A172 (cell line): ENCODE measurements at places on chromosomes 7 and 10.

- DNase-seq = no peak
These were observed 87.4 kb upstream of the ZMIZ1 start for GRCh38 chr10:78981257-78981969.

- no peak for DNase-seq
These were observed 92.2 kb upstream of the PPIF start for GRCh38 chr10:79255007-79255507.

- no peak for DNase-seq
These were observed 29.3 kb downstream of the KCNMA1 start for GRCh38 chr10:77608281-77608680.

- peak; percentile 79 for DNase-seq
These were observed 52.7 kb downstream of the RBM17 start for GRCh38 chr10:6141296-6142151.

DNA sequence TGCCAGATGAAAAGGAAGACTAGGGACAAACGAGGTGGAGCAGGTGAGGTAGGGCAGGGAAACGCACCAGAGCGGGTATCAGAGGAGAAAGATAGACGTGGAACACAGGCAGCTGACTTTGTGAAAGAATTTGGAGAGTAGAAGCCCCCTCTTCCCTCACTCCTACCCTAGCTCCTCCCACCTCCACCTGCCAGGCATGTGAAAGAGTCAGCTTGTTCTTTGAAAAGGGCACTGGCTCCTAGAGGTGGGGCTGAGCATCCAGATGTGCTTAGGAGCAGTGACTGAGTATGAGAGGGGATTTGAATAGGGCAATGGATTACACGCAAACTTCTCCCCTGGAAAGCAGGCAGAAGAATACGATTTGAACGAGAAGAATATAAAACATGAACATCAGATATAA is 174.2 kb upstream of the INHBA start:
- DNase-seq = no peak

GRCh38 chr7:68078157-68078710 is 1081.6 kb downstream of the TYW1 start:
- no peak for DNase-seq

GRCh38 chr10:7519351-7519750 is 108.5 kb upstream of the SFMBT2 start:
- DNase-seq = no peak

DNA sequence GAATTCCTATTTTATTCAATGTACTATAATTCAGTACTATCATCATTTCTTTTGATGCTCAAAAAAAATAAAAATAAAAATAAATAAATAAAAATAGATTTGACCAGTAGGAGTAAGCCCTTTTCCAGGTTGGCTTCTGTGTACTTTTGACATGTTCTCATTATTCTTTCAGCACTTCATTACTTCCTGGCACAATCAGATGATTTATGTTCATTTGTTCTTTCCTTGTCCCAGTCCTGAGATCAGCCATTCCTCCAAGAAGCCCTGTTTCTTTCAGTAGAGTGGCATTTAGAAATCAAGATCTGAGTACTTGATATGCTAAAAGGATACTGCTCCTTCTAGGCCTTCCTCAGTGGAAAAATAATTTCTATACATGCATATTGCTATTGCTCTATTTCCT is 20.9 kb downstream of the ARL4A start:
- DNase-seq = no peak

- no peak for DNase-seq
These were observed 67.9 kb downstream of the ZNF680 start for GRCh38 chr7:64494912-64495461.

- DNase-seq = no peak
These were observed 372.9 kb downstream of the DNAJB6 start for GRCh38 chr7:157709531-157710251.

DNA sequence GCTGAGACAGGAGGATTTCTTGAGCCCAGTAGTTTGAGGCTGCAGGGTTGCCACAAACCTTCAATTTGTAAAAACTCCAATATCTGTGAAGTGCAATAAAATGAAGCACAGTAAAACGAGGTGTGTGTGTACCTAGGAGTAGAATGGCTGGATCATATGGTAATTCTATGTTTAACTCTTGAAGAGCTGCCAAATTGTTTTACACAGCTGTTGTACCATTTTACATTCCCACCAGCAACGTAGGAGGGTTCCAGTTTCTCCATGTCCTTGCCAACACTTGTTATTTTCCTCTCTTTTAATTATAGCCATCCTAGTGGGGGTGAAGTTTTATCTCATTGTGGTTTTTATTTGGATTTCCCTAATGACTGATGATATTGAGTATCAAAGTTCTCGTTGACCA is 16.2 kb downstream of the PLEKHA1 start:
- no peak for DNase-seq

- no peak for DNase-seq
These were observed 4.1 kb downstream of the CPA1 start for GRCh38 chr7:130384371-130384801.

DNA sequence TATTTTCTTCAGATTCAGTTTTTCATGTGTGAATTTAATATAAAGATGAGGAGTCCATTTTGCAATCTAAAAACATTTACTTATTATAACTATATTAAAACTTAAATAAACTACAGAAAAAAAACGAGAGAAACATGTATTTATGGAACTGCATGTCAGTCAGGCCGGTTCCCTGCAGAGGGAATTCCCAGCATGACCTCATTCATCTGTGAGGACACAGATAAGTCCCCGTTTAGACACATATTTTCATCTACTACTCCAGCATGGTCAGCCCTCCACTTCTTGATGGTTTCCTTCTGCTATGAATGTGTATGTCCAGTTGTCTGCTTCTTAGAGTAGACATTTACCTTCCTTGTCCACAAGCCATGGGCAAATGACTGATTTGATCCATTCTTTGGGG is 339.1 kb downstream of the SEMA3D start:
- DNase-seq = no peak

GRCh38 chr10:14674376-14675050 is 100.2 kb downstream of the FAM107B start:
- DNase-seq = no peak

- peak; percentile 55 for DNase-seq
These were observed 13.1 kb upstream of the ASB4 start for GRCh38 chr7:95472581-95473161.

DNA sequence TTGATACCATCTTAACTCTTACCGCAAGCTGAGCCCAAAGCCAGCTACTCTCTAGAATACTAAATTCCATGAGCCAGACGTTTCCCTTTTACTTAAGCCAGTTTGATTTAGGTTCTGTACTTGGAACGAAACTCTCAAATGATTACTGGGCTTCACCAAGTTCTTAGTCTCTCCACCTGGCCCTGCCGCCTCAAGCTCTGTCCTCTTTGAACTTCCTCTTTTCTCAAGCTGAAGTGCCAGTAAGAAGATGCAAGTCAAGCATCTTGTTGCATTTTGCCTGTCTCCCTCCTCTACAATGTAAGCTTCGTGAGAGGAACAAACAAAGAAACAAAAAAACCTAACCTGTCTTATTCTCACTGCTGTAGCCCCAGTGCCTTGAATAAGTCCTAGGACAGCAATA is 358.2 kb upstream of the NPVF start:
- no peak for DNase-seq

- DNase-seq = no peak
These were observed 27.7 kb downstream of the GBX1 start for GRCh38 chr7:151139791-151140190.

DNA sequence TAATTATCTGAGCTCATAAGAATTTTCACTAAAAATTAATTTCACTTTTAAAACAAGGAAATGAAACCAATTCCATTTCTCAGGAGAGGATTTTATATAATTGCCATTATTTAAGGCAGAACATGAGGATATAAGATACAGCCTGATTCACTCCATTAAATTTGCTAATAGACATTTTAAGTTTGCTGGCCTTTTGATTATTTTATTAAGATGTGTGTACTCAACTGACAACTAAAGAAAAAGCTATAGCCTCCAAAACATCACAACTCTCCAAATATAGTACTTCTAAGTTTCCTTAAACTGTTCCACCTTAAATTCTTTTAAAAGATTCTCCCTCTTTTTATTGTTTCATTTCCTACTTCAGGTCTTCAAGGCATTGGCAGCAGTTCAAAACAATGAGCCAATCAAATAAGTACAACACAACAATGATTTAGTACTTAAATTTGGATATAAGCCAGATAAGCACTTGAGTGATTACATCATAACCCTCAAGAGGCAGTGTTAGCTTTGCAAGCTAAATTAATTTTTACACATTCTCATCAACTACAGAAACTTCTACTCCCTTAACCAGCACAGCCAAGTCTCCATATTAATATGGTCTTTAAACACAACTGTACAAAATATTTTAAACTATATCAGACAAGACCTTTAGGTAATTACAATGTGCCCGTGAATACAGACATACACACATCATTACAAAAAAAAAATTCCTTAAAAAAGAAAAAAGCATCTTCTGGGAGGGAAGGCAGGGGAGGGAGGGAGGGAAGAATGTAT is 121.8 kb downstream of the KMT2C start:
- peak; percentile 77 for DNase-seq

DNA sequence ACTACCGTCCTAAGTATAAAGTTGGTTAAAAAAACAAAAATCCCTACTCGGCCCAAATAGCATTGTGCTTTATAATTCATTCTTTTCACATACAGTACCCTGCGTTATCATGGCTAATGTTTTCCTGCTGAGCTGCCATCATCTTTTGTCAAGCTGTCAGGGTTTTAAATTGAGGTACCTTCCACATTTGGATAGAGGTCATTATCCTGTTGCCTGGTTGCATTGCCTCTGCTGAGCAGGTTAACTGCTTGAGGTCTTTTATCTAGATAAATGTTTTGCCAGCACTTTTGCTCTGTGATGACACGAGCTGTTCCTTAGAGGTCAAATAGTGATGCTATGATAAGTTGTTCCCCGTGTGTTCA is 94.4 kb upstream of the FZD1 start:
- no peak for DNase-seq

- no peak for DNase-seq
These were observed 402.2 kb downstream of the DNAJB6 start for GRCh38 chr7:157739031-157739430.

DNA sequence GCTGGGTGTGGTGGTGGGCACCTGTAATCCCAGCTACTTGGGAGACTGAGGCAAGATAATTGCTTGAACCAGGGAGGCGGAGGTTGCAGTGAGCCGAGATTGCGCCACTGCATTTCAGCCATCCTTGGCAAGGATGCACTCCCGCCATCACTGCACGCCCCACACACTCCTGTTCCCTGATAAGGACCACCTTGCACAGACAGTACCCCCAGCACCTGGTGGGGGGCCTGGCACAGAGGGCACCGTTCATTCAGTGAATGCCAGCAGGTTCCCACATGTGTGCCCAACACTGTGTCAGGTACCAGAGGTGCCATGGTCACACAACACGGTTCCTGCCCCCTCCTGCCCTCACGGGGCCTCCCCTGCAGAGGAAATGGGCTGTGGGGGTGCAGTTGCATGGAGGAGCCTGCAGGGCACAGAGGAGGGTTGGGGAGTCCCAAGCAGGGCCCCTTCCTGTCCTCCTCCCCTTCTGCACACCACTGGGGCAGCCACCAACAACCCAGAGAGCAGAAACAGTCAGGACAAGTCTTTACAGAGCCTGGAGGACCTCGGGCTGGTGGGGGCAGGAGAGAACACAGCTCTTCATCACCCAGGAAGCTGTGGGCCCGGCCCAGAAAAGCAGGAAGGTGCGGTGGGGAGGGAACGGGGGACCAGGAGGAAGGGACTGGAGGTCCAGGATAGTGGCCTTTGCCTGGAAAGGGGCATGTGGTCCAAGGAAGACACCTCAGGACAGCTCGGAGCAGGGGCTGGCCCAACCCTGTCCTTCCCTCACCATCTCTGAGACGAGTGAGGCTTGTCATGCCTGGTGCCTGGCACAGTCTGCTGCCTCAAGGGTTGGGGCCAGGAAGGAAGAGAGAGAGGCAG is 7.1 kb downstream of the CRYGN start:
- DNase-seq = no peak

DNA sequence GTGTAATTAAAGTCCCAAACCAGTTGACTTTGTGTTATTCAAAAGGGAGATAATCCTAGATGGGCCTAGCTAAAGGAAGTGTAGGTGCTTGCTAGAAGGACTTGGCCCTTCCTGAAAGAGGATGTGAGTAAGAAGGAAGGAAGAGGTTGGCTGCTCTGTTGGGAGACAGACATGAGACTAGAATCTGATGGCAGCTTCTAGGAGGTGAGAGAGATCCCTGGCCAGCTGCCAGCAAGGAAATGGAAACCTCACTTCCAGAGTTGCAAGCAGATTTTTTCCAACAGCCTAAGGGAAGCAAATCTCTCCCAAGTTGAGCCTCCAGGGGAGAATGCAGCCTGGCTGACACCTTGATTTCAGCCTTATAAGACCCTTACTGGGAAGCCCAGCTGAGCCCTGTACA is 368.4 kb upstream of the ZMIZ1 start:
- peak; percentile 31 for DNase-seq

DNA sequence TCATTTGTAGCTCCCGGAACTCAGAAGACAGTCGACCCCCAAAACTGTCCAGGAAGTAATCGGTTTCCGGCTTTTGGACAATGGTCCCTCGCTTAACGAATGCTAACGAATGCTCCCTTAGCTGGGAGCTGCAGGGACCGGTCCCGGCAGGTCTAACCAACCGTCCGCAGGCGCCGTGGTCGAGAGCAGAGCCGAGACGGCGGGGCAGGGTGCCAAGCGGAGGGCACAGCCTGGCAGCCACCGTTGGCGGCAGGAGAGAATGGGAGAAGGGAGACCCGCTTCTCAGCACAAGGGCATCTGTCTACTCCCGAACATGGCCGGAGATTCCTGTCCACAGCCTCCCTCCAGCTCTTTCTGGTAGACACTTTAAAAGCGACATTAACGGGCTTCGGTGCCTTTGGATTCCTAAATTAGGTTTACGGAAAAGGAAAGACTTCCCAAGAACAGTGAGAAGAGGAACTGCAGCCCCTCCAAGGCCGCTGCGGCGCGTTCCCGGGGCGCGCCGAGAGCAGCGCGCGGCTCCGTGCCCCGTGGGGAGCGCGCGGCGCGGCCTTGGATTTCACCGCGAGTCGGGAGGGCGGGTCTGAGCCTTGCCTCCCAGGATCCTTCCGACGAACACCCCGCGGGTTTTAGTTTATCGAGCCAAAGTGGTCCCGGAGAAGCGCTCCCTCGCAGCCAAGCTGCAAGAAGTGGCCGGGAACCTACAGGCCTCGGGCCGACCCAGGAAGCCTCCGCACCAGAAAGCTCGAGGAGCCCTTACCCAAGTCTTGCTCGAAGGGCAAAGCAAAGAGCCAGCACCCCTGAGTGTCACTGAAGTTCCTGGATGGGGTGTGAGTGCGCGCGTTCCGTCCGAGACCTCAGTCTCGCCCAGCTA is 3.6 kb upstream of the TBX20 start:
- DNase-seq = no peak
